Fibroblast of pulmonary artery (primary cell): ENCODE measurements at places on chromosomes 12 and 14.

DNA sequence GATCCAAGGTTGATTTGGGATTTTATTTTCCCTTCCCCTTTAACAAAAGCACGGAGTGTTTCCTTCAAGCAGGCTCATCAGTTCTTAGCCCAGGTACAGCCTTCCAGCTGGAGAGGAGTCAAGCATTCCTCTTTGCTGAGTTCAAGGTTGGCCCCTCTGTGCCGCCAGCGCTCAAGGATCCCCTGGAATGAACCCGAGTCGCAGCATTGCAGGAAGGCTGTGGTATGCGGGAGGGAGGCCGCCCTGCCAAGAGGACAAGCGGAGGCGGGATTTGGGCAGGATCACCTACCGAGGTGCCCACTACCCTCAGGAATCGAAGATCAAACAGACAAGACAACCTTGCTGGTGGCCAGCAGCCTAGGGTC lies 53.9 kb upstream of the NCOR2 start:
- DNase-seq = peak; percentile 73

- no peak for DNase-seq
These were observed 1.0 kb downstream of the TMEM121 start for GRCh38 chr14:105527381-105527825.

DNA sequence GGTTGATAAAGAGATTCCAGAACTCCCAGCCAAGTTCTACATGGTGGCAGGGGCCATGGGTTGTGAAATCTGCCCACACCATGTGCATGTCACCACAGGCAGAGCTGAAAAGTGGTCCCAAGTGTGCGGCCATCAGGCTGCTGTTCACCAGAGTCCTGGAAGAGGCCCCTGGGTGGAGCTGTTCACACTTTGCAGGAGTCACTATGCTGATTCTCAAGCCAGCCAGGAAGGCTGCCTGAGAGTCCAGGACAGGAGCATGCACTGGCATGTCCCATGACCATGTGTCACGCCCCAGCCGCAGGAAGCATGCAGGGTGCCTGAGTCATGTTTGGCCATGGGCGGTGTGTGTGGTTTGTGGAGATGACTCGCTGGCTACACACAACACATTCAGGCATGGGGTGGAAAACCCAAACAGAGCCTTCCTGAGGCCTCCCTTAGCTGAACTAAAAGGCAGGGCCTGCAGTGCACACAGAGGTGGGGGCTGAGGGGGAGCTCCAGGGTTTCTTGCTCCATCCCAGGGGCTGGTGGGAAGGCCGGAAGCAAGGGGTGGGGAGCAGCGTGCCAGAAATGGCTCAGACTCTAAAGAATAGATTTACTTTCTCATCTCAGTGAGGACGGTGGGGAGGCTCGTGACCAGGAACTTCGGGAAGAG lies 19.4 kb downstream of the ABCB9 start:
- DNase-seq = peak; percentile 97

- DNase-seq = peak; percentile 51
These were observed 97.6 kb downstream of the EFCAB11 start for GRCh38 chr14:89856871-89857345.

- DNase-seq = no peak
These were observed 43.6 kb upstream of the VSX2 start for GRCh38 chr14:74195623-74196022.

- DNase-seq = no peak
These were observed 8.1 kb downstream of the PTPN6 start for GRCh38 chr12:6959058-6959804.

- DNase-seq = peak; percentile 80
These were observed 51.2 kb upstream of the AEBP2 start for GRCh38 chr12:19388131-19388549.

GRCh38 chr12:46383654-46384450 lies 11.3 kb upstream of the SLC38A2 start:
- DNase-seq = peak; percentile 98

- no peak for DNase-seq
These were observed 139.3 kb downstream of the SSPN start for GRCh38 chr12:26334621-26335124.

DNA sequence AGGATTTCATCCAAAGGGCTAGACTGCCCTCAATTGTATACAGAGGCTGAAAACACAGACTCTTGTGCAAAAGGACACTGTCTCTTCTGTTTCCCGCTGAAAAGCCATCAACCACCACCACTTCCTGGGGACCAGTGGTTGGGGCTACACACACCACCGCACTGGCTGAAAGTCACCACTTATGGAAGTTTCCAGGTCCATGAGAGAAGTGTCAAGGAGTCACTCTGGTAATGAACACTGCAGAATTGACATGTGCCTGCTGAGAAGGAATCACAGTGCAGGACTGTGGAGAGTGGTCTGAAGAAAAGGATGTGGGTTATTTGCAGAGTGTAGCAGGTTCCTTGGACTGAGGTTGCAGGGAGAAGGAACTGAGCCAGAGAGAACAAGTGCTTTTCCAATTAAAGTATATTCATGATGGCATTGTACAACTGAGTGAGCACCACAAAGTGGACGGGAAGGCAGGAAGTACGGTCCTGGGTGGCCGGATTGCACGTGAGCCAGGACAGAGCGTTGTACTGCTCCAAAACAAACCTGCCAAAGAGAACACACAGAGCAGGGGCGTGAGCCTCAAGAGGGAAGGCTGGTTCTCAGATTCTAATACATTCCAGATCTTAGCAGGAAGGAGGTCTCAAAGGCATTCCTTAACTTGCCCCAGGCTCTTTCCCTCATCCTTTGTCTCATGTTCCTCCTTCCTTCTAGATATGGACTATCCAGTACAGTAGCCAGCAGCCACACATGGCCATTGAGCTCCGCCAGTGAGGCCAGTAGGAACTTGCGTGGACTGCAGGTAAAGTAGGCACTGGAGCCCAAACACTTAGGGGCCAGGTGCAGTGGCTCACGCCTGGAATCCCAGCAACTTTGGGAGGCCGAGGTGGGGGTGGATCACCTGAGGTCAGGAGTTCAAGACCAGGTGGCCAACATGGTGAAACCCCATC lies 316.4 kb downstream of the MED13L start:
- no peak for DNase-seq

GRCh38 chr12:124778411-124778810 lies 85.3 kb downstream of the SCARB1 start:
- no peak for DNase-seq

DNA sequence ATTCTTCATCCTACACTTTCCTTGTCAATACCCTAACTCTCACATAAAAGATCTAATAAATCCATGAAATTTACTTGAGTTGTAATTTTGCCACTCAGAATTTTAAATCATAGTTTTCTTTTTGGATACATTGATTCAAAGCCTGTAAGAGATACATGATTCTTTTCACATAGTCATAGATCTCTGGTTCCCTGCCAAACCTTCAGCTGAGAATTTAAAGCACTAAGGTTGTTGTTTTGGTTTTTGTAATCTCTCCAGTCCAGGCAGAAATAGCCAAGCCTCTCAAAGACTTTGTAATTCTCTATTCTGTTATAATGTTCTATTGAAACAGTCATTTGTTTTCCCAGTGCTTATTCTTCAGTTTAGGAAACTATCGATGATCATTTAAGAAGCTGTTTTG lies 273.9 kb downstream of the TRHDE start:
- no peak for DNase-seq

DNA sequence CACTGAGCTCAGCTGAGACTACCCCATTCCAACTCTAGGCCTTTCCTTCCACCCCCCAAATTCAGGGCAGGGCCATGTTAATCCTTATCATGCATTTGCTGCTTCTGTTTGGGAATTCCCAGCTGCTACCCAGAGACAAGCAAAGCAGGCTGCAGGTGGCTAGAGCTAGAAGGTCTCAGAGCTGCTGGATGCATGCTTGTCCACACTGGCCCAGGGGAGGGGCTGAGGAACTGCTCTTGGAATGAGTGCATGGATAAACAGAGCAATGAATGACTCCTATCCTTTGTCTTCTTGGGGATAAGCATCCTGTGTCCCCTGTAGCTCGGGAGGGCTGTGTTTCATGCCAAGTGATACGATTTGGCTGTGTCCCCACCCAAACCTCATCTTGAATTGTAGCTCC lies 136.8 kb upstream of the NOS1 start:
- no peak for DNase-seq

- DNase-seq = no peak
These were observed 81.7 kb upstream of the TMEM263 start for GRCh38 chr12:106873983-106874382.

DNA sequence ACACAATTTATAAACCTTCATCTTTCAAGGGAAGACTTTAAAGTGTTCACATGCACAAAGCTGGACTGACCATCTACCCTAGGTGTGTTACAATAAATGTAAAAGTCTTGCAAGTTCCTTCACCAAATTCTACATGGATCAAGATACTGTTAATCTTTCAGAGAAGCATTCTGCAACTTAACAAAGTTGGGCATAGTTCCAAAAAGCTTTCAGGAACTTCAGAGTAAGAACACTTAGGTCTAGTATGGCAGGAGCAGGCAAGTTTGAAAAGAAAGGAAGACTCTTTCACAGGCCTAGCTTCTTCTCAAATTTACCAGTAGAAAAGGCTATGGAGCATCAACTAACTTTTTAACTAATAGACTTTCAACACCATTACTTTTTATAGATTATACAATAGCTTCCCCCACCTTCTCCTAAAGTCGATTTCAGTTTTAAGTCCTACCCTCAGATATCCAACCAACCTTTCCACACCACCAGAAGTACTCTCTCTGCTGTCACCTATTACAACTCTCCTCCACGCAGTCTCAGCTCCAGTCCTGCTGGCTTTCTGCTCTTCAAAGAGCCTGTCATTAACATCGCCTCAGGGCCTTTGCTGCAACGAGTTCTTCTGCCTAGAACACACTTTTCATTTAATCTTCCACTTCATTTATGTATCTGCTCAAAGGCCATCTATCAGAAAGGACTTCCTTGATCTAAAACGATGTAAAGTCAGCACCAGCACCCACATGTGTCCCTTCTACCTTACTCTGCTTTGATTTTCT lies 333.9 kb downstream of the CEP128 start:
- peak; percentile 75 for DNase-seq

DNA sequence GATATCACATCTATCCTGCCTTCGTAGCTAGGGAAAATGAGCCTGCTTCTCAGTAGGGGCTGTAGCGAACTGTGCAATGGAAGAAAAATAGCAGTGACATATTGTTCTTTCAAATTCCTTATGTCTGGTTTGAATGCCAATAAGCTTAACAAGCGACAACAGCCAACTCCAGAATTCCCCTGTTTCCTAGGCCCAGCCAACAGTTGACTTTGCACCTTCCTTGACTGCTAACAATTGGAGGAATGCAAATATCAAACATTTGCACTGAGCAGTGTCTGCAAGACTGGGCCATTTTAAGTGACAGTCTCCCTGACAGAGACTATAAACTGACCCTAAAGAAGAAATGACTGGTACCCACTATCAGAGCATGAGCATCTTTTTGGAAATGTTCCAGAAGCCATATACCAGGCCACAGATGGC lies 12.0 kb upstream of the SERPINA1 start:
- DNase-seq = no peak

- peak; percentile 85 for DNase-seq
These were observed 199.5 kb upstream of the DCN start for GRCh38 chr12:91382081-91382543.

GRCh38 chr12:225012-225411 lies 11.1 kb upstream of the SLC6A12 start:
- DNase-seq = no peak

DNA sequence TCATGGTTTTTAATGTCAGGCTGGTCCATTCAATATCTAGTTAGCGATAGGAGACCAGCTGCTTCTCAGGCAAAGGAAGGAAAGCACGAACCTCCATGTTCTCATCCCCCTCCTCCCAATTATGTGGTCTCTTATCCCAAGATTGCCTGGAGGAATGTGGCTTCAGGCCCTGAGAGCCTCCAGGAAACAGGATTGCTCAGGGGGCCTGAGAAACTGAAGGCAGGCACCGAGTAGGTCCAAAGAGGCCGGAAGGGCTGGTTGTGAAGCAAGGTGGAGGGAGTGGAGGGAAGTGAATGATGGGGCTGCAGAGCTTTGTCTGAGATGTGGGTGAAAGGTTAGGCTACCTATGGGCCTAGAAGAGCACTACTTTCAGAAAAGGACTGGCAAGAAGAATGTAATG lies 188.2 kb upstream of the DDHD1 start:
- DNase-seq = no peak

GRCh38 chr14:21299562-21300130 lies 19.8 kb downstream of the RPGRIP1 start:
- DNase-seq = no peak

- peak; percentile 37 for DNase-seq
These were observed 133.5 kb upstream of the TMCC3 start for GRCh38 chr12:94783862-94784261.

GRCh38 chr12:29516431-29516875 lies 19.0 kb upstream of the OVCH1 start:
- peak; percentile 49 for DNase-seq

- DNase-seq = peak; percentile 52
These were observed 44.5 kb downstream of the ALKBH1 start for GRCh38 chr14:77663293-77663692.

GRCh38 chr12:49092086-49092815 lies 2.4 kb downstream of the DHH start:
- peak; percentile 53 for DNase-seq

- DNase-seq = no peak
These were observed 181.0 kb downstream of the C12orf42 start for GRCh38 chr12:103314786-103315185.

DNA sequence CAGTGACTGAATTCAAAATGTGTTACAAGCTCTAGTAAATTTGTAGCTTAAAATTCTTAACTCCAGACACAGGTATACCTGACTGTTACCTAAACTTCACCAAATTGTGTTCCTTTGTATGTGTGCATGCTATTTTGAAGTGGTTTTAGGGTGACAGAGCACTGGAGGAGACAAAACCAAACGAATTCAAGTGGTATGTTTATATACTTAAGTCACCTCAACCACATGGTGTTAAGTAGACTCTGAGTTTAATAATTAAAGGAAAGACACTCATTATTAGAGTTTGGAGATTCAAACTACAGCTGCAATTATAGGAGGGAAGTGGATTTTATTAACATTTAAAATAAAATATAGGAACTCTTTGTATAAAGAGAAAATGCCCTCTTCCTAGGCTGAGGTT lies 84.3 kb downstream of the PLCZ1 start:
- no peak for DNase-seq

GRCh38 chr12:131732-132495 lies 65.3 kb downstream of the IQSEC3 start:
- DNase-seq = no peak

DNA sequence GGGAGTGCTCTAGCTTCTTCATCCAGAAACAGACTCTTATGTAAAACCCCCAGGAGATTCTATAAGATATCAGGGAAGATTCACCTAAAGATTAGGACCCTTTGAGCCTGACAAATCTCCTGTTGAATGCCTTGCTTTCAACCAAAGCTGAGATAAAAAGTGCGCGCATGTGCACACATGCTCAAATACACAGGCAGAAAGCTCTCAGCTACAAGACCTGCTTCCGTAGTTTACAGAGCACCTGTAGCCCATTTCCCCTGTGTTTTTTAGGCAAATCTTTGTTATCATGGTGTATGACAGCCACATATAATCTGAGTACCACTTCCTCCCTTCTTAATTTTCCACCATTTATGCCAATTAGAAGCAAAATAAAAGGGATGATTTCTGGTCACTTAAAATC lies 866.9 kb downstream of the NRXN3 start:
- no peak for DNase-seq
